NCI-H1092 (cell line): ENCODE measurements at places on chromosomes 4 and X.

DNA sequence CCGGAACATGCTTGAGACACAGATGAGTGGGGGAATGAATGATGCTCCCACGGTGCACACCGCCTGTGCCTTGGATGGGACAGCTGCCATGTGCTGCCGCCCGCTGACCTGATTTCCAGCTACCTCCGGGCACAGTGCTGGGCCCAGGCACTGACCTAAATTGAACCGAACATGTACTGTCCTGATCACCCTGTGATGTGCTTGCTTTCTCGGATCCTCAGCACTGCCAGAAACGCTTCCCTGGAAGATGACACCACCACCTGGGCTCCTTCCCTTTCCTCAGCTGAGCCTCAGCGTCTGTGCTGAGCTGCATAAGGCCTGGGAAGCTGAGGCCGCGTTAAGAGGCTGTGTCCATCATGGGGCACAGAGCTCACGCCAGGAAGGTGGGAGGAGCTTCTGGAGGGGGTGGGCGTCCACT is 39.3 kb upstream of the MXD4 start:
- no peak for DNase-seq

- no peak for DNase-seq
These were observed 833.5 kb upstream of the IGFBP7 start for GRCh38 chr4:57943682-57944081.

DNA sequence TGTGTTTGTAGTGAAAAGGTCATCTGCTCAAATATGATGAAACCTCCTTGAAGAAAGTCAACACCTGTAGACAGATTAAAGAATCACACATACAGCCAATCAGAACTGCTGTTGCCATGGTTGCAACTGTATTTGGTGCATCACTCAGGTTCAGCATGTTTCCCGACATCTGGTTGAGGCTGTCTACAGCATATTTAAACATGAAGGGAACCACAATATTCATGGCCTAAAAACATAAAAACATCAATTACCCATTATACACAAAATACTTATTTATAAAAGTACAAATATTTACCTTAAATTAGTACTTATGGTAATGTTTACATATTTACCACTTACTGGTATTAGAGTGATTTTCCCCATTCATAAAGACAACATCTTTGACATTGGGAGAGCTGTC is 79.7 kb downstream of the ABCB7 start:
- DNase-seq, result no peak

GRCh38 chr4:150072906-150073714 is 5.1 kb upstream of the DCLK2 start:
- DNase-seq, result no peak

DNA sequence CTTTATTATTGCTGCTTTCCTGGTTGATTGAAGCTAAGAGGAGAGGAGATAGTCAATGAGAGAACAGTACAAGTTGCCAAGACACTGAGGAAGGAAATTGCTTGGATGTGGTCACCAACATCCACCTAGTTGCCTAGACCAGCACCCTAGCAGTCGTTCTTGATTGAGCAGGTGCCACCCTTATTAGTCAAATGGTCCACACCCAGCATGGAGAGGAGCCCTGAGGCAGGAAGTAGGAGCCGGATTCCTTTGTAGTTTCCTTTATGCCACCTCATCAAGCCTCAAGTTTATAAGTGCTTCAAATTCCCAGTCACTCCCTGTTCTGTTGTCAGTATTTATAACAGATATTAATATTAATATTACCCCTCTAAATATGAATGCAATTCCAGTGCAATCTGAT is 19.1 kb downstream of the PAGE2 start:
- DNase-seq, result no peak

DNA sequence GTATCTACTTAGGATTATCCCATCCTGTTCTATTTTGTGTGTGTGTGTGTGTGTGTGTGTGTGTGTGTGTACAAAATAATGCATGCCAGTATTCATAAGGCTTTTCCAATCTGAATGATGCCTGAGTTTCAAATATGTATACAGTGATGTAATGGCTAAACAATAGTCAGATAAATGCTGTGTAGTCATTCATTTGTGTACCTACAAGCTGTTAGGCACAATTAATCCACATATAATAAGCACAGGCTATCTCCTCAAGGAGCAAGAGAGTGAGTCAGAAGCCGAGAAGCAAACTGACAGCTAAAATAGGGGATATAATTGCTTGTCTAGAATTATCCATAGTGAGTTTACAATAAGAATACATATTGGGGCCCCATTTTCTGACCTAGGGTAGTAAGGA is 15.7 kb downstream of the DMD start:
- DNase-seq, result no peak

GRCh38 chr4:54038056-54038455 is 26.3 kb downstream of the CHIC2 start:
- no peak for DNase-seq

DNA sequence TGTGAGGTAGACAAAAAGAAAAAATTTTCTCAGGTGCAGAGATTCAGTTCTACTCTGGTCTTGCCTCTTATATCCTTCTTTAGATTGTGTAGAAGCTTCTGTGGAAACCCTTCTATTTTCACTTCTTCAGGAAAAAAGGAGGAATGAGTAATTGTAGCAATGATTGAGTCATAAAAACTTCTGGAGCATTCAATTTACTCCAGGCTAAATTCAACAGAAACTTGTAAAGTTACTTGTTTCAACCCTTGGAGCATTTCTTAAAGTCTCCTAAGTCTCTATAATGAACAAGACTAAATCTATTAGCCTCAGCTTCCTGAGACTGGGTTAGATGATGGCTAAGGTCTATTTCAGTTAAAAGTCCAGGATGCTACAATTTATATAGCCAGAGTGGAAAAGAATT is 29.9 kb downstream of the BOD1L1 start:
- DNase-seq, result no peak

GRCh38 chrX:19585332-19586082 is 70.2 kb upstream of the MAP3K15 start:
- no peak for DNase-seq

DNA sequence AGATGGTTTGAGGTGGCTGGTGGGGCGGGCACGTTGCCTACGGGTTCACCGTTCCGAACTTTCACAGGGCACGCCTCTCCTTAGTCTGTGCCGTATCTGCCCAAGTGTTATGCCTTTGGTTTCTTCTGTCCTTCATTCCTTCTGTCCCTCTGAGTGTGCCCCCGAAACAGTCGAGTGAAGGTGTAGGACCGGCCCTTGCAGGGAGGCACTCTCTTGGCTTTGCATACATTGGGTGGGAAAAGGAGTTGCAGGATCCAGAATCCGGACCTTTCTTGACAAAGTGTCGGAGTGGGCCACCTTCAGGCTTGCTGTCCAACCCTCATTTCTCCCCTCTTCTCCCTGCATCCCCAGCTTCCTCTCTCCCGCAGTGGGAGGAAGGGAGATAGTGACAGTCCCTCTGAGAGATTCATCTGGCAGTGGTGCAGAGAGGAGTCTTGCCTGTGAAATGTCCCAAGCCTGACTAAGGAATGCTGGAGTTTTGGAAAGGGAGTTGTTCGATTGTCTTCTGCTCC is 569 bp downstream of the ARFIP1 start:
- no peak for DNase-seq
